Uterus (tissue), 4 donors: ENCODE measurements at places on chromosomes 3 and 15.

- DNase-seq, result no peak
Observed at GRCh38 chr3:50506169-50506568, 2.7 kb upstream of the CACNA2D2 start.

GRCh38 chr15:78228356-78228996, 5.9 kb downstream of the ACSBG1 start:
- DNase-seq, result no peak

GRCh38 chr3:117005274-117005673, 295.7 kb downstream of the TUSC7 start:
- DNase-seq, result no peak

DNA sequence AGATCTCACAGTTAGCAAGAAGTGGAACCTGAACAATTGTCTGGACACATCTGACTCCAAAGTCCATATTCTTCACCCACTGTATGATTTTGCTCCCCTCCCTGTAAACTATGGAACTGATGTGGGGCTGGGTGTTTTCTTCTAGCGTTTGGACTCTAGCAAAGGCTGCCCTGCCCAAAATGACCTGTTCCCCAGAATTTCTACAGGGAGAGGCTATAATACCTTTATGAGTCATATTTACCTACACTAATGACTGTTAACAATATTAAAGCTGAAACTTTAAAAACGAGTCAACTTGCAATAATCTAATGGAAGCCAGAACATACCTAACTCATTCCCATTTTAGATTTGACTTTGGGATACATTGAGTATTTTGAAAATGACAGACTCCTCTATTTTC, 531.2 kb upstream of the CFAP20DC start:
- no peak for DNase-seq

- no peak for DNase-seq
Observed at GRCh38 chr3:72789786-72790185, 58.5 kb downstream of the SHQ1 start.

GRCh38 chr3:55521738-55522421, 34.8 kb upstream of the WNT5A start:
- no peak for DNase-seq

GRCh38 chr15:40087991-40088928, 20.4 kb downstream of the BMF start:
- DNase-seq, result peak; percentile 59

GRCh38 chr3:44289882-44290462, 48.3 kb downstream of the TOPAZ1 start:
- DNase-seq, result no peak

GRCh38 chr15:101504373-101504772, 14.9 kb upstream of the PCSK6 start:
- no peak for DNase-seq

- no peak for DNase-seq
Observed at GRCh38 chr3:186628756-186629155, 11.4 kb upstream of the FETUB start.

DNA sequence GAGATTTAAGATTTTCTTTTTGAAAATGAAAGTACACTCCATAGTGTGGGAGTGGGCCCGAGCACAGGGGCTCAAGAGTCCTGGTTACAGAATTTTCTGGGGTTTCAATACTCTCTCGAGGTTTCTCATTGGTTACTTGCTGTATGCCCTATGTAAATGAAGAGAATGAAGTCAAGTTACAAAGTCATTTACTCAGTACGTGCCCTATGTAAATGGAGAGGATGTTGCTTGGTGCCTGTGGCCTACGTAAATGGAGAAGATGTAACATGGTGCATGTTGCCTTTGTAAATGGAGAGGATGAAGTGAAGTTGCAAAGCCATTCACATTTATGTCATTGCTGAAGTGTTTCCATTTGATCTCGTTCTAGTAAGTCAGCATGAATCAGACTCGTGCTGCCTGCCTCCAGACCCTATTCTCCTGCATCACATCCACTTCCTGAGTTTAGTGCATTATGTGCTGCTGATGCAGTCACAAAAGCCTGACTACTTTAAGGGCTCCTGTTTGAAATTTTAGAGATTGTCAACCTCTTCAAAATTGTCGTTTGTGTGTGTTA, 302.0 kb downstream of the ZBBX start:
- no peak for DNase-seq

GRCh38 chr3:109702976-109703375, 365.6 kb upstream of the DPPA4 start:
- no peak for DNase-seq

DNA sequence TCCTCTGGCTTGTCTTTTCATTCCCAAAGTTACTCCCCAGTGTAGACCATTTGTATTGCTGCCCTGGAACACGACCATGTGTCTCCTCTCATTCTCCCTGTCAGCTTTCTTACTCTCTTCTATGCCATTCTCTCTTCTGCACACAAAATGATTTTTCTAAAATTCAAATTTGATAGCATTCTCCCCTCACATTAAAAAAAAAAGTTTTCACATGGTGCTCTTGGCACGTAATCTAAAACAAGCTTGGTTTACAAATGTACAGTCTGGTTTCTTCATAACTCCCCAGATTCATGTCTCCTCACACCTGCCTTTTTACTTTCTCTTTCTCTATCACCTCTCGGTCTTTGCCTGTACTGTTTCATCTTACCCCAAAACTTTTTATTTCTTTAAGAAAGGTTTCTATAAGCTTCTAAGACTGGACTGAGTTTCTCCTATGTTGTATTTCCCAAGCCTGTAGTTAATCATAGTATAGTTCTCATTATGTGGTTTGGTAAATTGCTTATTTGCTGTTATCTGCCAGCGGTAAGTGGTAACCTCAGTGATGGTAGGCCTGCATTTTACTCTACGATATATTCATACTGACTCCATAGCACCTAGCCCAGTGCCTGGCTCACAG, 31.2 kb downstream of the BCHE start:
- no peak for DNase-seq

DNA sequence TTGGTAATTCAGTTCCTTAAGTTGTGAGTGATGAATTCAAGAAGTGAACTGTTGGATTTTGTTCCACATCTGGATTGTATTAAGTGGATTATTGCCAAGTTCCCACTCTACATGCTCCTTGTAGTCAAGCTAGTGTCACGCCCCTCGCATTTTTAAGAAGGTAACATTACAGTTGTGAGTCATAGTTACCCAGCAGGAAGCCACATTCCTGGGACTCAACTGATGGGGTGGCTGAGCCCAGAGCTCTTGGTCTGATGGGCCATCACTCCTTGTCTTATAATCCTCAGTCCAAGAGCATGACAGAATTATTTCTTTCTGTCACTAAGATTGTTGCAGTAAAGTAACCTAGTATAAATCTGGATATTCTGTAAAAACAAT, 102.7 kb downstream of the PTPRG start:
- no peak for DNase-seq

GRCh38 chr3:130048726-130049125, 32.9 kb upstream of the ALG1L2 start:
- no peak for DNase-seq

DNA sequence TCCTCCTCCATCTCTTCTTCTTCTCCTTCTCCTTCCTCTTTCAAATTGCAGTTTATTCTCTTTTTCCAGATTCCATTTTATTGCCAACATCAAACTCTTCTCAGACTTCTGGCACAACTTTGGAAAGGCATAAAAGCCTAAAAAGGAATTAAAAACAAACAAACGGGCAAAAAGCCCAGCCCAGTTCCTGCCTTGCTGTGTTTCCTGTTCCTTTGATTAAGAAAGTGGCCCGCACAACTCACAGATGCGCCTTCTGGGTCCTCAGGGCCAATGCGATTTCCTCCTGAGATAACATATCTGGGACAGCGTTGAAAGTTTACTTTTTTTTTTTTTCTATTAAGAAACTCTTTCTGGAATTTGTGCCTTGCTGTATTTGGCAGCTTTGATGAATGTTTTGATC, 158.7 kb upstream of the UBE3A start:
- no peak for DNase-seq

DNA sequence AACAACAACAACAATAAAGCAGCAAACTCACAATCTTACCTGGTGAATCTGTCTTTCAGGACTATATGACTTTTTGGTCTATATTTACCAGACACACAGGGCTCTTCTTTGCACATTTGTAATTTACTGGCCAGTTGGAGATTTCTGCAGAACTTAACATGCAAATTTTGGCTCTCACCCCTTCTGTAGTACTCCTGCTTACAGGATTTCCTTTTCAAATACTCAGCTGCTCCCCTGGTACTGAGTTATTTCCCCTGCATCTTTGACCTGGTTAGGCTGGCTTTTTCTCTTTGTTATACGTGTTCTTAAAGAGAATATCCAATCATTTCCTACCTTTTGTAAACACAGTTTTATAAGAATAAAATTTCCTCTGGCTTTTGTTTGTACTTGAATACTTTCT, 228.0 kb downstream of the MBNL1 start:
- DNase-seq, result no peak

GRCh38 chr3:124560666-124561215, 169.5 kb upstream of the UMPS start:
- DNase-seq, result no peak

DNA sequence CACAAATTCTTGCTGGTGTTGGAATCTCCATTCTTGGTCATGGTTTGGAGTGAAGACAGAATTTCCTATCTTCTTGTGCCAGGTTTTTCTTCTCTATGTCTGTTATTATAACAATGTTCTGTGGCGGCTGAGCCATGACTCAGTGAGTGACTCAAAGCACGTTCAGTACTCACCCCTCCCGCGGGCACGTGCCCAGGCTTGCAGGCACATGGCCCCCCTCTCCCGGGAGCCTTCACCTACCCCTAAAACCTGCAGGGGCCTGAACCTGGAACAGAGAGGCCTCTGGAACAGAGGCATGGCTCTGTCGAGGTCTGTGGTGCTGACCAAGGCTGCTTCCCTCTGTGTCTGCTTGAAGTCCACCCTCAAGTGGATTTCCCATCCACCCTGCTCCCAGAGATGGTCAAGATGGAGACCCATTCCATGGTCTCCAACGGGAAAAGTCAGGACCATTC, 27.6 kb downstream of the PLXNB1 start:
- DNase-seq, result peak; percentile 95

- DNase-seq, result no peak
Observed at GRCh38 chr3:97948351-97949109, 23.7 kb downstream of the RIOX2 start.

DNA sequence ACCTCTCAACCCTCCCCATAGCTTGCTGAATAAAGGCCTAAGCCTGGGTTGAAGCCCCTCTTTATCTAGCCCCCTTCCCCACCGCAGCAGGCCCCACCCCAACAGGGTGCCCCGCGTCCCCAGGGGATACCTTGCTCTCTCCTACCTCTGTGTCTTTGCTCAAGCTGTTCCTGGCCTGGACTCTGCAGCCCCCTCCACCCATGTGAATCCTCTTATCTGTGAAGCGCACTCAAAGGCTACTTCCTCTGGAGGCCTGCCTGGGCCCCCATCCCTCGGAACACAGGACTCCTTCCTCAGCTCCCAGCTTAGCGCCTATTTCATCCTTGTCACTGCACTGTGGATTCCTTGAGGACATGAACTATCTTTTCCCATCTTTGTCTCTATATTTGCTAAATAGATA, 61.4 kb upstream of the HERC1 start:
- DNase-seq, result no peak

- no peak for DNase-seq
Observed at GRCh38 chr15:59746777-59747176, 57.7 kb upstream of the BNIP2 start.

DNA sequence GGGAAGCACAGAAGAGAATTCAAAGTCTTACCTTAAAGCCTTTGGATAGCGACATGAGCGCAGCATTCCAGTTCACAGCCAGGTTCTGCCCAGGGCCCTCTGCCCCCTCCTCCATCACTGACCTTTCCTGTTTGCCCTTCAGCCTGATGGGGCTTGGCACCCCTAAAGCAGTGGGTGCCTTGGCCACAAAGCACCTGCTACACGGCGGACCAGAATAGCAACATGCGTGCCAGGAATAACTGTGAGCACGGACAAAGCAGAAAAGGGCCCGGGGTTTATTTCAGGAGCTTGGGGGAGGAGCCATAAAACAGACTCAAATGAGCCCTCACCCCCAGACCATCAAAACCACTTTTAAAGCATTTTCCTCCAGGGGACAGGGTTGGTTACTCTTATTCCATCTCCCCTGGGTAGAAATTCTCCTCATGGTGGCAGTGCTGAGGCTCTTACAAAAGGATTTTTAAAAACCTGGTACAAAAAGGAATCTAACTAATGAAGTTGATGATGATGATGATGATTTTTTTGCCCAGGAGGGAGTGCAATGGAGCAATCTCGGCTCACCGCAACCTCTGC, 135.4 kb downstream of the KLF13 start:
- DNase-seq, result peak; percentile 3

DNA sequence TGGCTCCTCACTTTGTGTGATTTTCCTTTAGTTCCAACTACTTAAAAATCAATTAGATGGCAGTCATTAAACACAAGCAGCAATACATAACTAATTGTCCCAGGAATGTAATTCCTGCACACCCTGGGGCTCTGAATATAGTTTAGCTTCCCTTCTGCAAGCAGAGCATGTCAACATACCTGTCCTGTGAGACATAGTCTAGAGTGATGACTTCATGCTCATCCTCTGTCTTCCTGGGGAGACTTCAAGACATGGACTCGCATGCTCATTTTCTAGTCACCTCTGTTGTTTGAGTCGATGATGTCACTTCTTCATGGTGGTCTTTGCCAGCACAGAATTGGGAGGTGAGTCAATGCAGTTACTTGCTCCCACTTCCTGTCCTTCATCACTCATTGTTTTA, 15.7 kb downstream of the C3orf52 start:
- no peak for DNase-seq

- DNase-seq, result no peak
Observed at GRCh38 chr15:82871358-82871757, 61.9 kb downstream of the WHAMM start.

- no peak for DNase-seq
Observed at GRCh38 chr15:84962955-84963354, 18.7 kb upstream of the PDE8A start.

- no peak for DNase-seq
Observed at GRCh38 chr3:123276346-123277006, 74.7 kb downstream of the SEC22A start.

GRCh38 chr15:42623951-42624350, 48.5 kb downstream of the STARD9 start:
- no peak for DNase-seq

- DNase-seq, result no peak
Observed at GRCh38 chr3:111134302-111134701, 62.7 kb downstream of the NECTIN3 start.

DNA sequence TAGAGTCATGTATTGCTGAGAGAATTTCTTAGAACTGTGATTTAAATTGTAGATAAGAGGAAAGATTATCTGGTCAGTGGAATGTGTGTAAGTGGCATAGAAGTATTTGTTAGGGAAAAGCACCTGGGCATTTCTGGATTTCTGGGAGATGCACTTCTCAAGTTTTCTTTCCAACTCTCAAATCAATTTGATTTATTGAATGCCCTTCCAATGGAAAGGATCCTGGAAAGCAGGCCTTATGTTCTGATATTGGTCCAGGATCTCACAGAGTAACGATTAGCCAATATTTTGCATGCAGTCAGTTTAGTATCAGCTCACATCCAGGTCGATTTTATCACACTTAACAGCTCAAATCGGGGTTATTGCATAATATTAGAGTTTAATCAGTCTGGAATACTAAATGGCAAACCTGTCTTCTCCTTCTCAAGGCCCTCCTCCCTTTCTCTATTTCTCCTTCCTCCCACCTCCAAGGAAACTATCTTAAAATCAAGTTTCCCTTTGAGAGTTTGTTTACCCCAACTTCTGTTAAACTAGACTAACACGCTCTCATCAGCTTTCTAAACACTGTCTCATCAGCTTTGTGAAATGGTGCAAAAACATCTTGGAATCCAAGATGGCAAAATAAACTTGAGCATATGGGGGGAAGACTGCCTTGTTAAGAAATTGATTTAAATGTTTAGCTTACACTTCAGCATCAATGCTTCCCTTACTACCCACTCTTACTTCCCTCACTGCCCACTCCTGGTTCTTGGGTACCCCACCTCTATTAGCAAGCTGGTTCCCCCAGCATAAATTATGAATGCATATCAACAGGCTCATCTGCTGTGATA, 9.5 kb downstream of the SOX2 start:
- no peak for DNase-seq
